A549 treated with CORT108297 at 1 μM for 4 hours (cell line): ENCODE measurements at places on chromosomes 16 and 17. TPM values are rescaled to one million over a fixed set of nuclear protein-coding genes. Genes with fewer than 3 reads are reported as not detected.

ASB16 gene
- 0.04 to 0.08 TPM (median 0.05 TPM) in 3 of 5 replicates, not detected in the others for total RNA-seq

PIRT gene
- total RNA-seq, result not detected in 5 replicates

ARHGAP44 gene
- total RNA-seq, result 2.1 to 3.4 TPM (median 2.7 TPM) in 5 replicates

SHBG gene
- total RNA-seq, result 0.35 to 1.0 TPM (median 0.66 TPM) in 5 replicates
